ENCODE measurements at places on chromosomes 16 and 17.

DNA sequence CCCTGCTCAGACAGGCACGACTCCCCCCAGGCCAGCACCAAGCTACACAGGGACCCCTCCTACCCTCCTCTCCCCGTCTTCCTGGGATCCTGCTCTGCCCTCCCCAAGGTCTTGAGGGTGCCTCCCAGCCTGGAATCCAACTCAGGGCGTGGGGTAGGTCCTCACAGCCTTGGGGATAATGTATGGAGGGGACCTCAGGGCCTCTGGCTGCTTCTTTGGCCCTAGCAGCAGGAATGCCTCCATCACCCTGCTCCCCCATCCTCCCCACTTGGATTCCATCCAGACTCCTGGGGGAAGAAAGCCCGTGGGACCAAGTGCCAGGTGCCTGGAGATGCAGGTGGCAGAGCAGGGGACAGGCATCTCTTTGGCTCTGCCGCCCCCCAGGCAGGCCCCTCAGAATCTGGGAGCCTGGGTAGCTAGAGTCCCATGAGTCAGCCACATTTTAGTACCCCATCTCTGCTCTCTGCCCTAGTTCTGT is 10.7 kb upstream of the STAC2 start:
- DNase-seq: no peak

DNA sequence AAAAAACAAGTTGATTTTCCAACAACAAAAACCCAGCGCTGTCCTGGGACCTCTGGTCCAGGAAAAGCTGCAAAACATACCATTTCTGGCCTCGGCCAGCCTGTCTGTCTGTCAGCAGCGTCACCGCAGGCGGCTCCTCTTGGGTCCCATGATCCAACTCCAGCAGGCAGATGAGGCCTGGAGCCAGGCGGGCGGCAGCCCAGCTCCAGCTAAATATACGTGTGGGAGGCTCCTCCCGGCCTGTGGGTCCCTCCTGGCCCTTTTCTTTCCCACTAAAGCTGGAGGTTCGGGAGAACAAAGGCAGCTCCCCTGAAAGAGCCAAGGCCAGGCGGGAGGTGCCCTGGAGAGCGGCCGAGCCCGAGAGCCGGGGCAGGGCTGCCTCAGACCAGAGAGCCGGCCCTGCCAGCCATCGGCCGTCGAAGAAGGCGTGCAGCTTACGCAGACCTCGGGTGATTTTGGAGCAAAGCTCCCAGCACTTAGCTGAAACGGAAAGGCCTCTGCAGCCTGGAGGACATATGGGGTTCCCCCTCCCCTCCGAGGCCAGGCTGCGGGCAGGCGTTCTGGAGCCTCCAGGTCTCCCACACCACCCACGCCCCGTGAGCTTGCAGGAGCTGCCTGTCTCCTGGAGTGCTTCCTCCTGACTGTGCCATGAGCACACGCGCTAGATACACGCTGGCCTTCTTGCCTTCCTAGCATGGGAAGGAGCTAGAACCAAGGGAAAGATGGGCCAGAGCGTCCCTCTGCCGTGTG is 19.9 kb upstream of the JPH3 start:
- DNase-seq: no peak

- no peak for DNase-seq
Measured at GRCh38 chr17:41367426-41368075, 2.1 kb downstream of the KRT33B start.

- DNase-seq: no peak
Measured at GRCh38 chr17:49914096-49914490, 54.9 kb upstream of the DLX4 start.

DNA sequence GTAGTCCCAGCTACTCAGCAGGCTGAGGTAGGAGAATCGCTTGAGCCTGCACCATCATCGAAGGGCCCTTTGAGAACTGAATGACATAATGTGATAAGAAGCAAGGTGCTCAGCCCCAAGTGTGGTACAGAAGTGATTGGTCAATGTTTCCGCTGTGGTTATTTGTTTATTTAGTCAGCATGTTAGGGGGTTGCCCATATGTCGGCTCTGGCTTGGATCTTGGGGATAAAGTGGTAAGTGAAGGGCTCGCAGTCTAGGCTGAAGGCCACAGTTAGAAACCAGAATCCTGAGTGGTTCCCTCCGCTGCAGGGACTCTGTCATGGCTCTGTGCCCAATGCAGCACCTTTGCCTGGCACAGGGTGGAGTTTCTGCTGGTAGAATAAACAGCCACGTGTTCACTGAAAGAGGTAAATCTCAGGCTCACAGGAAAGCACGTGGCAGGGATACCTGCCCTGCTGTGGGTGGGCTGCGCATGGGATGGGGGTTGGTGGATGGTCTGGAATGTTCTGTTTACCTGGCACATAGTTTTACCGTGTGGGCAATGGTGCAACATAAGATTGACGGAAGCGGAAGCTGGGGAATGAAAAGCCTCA is 35.4 kb downstream of the SYT17 start:
- no peak for DNase-seq

DNA sequence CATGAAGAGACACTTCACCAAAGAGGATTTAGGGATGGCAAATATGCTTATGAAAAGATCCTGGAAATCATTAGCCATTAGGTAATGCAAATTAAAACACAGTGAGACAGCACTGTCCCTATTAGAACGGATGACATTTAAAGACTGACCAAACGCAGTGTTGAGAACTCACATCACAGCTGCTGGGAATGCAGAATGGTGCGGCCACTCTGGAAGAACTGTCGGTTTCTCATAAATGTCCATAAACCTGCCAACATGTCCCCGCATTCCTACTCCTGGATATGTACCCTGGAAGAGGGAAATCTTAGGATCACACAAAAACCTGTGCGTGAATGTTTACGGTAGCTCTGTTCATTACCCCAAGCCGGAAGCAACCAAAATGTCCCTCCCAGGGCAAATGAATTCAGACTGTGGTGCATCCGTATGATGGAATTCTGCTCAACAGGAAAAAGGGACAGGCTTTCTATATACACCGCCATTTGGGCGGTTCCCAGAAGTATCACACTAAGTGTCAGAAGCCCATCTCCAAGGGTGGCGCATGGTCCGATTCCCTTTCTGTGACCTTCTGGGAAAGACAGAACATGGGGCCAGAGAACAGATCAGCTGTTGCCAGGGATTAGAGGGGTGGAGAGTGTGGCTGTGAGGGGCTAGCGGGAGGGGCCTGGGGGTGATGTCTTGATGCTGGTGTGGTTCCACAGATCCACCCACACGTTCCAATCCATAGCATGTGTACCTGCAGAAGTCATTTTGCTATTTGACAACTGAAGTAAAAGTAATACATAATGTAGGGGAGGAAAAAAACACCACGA is 197.2 kb upstream of the CHMP6 start:
- DNase-seq: no peak

DNA sequence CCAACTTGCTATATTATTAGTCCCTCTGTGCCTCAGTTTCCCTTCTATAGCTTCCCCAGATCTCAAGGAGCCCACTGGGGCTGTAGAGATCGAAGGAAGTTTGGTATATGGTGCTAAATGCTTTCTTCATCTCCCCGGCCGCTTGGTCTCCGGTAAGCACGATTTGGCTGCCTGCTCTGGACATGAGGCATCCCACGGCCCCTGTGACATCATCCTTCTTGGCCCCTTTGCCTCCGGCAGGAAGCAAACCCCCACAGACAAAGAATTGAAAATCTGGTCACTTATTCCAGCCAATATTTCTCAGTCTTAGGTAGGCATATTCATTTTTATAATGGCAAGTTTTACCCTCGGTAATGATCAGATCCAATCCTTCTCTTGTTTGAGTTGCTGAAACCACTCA is 65.8 kb downstream of the WSCD1 start:
- no peak for DNase-seq

DNA sequence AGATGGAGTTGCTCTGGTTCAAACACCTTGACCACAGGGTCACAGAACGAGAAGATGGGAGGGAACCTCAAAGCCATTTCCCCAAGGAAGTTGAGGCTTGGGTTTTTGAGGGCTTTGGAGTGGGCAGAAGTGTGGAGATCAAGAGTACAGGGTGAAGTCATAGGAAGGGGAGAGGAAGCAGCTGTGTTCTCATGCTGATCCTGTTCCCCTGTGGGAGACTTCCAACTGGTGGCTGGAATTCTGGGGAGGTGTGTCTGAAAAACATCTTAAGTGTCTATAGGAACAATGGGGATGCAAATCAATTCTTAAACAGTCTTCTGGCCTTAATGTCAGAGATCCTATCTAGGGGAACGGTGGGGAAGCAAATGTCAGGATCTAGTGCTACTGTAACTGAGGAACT is 38.8 kb upstream of the HSBP1 start:
- no peak for DNase-seq

GRCh38 chr17:18262111-18262510 is 1.6 kb downstream of the MIEF2 start:
- DNase-seq: no peak

GRCh38 chr17:47733047-47733673 is at the start of gene TBX21:
Gene TBX21, plus strand, starts transcription at chr17:47733236. Its CDS starts 219 bp downstream, at chr17:47733455.
- DNase-seq: peak; percentile 86

- no peak for DNase-seq
Measured at GRCh38 chr17:2179615-2180295, 123.8 kb downstream of the SMG6 start.

DNA sequence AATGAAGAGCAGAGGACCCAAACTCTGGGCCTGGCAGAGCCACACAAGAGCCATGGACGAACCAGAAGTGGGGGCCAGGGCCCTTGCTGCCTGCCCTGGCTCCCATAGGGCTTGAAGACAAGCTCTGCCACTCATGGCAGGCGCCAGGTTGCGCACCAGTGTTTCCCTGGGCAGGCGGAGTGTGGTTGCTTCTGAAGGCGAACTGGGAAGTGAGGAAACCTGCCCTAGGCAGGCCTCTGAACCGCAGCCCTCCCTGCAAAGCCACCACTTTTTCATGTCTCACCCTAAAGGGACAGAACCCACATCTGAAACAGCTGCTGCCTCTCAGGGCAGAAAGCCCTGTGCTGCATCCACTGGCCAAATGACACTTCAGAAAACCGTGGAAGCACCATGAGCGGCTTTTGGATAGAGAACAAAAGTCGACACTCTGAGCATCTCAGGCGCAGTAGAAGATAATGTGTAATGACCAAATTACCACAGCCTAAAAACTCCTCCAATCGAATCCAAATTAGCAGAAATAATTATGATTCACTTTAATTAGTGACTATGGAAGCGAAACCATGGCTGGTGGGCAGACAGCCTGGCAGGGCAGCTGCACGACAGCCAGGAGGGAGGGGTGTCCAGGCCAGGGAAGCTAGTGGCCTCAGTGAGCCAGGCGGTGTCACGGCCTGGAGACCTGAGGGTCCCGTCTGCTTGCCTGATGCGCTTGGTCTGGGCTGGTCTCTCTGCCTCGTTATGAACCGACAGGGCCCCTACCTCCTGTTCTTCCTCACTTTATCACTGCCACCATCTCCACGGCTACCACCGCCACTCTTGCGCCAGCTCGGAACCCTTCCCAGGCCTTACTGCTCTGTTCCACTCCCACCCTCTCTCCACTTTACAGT is 59.1 kb downstream of the PRMT7 start:
- no peak for DNase-seq

DNA sequence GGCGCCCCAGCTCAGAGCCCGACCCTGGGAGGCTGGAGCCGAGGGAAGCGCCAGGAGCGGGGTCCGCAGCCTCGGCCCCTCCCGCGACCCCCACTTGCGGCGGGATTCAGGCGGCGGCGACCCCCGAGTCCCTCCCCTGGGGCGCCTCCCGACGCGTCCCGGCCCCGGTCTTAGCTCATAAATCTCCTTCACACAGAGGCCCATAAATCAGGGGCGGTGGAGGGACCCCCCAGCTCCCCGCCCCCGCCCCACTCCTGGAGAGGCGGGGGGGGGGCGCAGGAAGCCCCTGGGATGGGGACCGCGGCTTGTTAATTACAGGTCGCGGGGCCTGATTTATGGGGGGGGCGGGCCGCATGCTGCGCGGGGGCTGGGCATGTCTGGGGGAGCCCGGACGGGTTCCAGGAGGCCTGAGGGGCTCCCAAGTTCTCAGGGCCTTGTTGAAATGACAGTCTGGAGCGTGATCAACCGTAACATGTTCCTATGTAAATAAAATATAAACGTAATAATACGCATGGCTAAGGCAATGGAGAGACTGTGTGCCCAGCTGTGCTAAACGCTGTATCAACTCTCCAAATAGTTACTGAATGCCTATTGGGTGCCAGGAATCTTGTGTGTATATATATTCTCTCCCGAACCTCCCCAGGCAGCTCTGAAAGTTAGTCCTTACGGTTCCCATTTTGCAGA is 10.0 kb upstream of the BHLHA9 start:
- no peak for DNase-seq

DNA sequence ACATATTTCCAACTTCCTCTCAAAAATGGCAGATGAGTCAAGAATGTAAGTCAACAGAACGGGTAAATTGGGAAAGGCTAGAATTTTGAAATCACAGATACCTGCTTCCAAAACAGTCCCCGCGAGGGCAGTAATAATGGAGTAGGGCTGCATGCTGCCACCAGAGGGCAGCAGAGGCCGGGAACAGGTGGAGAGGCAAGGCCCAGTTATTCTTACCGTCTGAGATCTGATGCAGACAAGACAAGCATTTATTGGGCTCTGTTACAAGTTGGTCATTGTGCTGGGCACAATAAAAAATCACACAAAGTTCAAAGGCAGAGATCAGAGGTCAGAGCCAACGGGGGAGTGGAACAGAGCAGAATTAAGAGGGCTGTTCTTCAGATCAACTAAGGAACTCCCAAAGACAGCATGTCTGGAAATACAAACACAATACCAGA is 8.8 kb upstream of the MLKL start:
- DNase-seq: peak; percentile 68

DNA sequence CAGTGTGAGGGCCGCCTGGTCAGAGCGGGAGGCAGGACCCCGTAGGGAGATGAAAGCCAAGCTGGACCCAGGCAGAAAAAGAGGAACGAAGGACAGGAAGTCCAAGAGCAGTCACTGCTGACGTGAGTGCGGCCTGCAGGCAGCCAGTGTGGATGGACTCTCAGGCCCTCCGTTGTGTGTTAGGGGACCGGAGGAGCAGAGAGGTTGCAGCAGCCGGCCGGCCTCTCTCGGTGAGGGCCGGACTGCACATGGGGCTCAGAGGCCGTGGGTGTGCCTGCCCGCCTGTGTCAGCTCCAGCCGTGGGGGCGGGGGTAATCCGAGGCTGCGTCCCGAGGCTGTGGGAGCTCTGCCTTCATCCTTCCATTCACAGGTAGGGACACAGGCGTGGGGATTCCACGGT is 67.4 kb downstream of the JPH3 start:
- DNase-seq: no peak

DNA sequence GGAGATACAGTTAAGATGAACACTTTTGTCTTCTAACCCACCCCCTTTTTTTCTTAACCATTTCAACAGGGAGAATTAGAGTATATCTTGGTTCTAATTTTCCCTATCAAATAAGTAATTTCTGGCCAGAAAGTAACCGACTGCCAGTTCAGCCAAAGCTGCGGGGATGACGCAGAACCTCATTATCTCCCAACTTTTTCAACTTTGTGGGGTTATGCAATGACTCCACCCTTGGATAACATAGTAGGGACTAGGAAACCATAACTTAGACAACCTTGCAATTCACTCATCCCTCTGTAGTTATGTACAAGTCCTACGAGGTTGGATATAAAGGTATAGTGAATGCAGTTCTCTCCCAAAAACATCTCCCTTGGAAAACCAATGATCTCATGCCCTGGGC is 184.0 kb downstream of the ZNF18 start:
- DNase-seq: no peak

DNA sequence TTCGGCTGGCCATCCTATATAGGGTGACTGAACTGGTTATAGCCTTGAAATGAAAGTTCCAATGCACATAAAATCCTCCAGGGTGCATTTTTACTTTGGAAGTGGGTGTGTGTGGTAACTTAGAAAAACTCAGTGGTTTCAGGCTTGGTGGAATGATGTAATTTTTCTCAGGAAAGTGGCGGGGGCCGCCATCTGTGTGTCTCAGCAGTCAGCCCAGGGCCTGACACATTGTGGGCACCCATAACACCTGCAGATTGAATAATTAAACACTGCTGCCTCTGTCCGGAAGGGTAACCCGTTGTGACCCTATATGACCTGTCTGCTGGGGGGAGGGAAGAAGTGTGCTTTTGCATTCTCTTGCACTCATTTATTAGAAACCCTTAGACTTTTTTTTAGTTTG is 2.2 kb upstream of the PDP2 start:
- no peak for DNase-seq
